ENCODE measurements at places on chromosomes 6 and 20. TPM values are rescaled to one million over a fixed set of nuclear protein-coding genes. Genes with fewer than 3 reads are reported as not detected.

RCAN2 gene
- total RNA-seq: 5.6 TPM

MAP7 gene
- 1.5 TPM for total RNA-seq

GMPR gene
- total RNA-seq: 7.2 TPM

NHSL1 gene
- 10.6 TPM for total RNA-seq

CPNE1 gene
- total RNA-seq: 101 TPM

RRAGD gene
- 1.8 TPM for total RNA-seq

SRSF12 gene
- 0.33 TPM for total RNA-seq

PRPH2 gene
- total RNA-seq: 5.1 TPM

TMEM217 gene
- total RNA-seq: 4.0 TPM

PLTP gene
- 132 TPM for total RNA-seq

SPATA25 gene
- total RNA-seq: 3.6 TPM

TRDN gene
- not detected for total RNA-seq

RAB23 gene
- total RNA-seq: 68.0 TPM

ROMO1 gene
- total RNA-seq: 118 TPM

PRDM1 gene
- 5.4 TPM for total RNA-seq

TP53TG5 gene
- total RNA-seq: under 0.01 TPM

FAM209B gene
- not detected for total RNA-seq

ADGRF1 gene
- not detected for total RNA-seq

HDGFL1 gene
- total RNA-seq: not detected

POU5F1 gene
- total RNA-seq: under 0.01 TPM

GLP1R gene
- not detected for total RNA-seq

KIF3B gene
- 27.7 TPM for total RNA-seq

BCLAF1 gene
- total RNA-seq: 82.6 TPM

UBD gene
- total RNA-seq: not detected

All from fibroblast of lung (primary cell).